ENCODE measurements at places on chromosomes 2 and 18. TPM values are rescaled to one million over a fixed set of nuclear protein-coding genes. Genes with fewer than 3 reads are reported as not detected.

Gene ACKR3
- total RNA-seq: 6.3 TPM

Gene ANKRD30BL
- total RNA-seq: not detected

Gene AGXT
- total RNA-seq: not detected

Gene MAB21L4
- total RNA-seq: 148 TPM

Gene TMEM169
- total RNA-seq: 0.04 TPM

Gene TMBIM1
- 247 TPM for total RNA-seq

Gene C1QL2
- total RNA-seq: not detected

Gene ASPRV1
- total RNA-seq: 0.16 TPM

Gene LHCGR
- not detected for total RNA-seq

Gene OSBPL6
- 6.5 TPM for total RNA-seq

Gene AQP12A
- total RNA-seq: not detected

Gene TEKT4
- total RNA-seq: not detected

Gene THOC1
- total RNA-seq: 21.5 TPM

Gene SNORC
- total RNA-seq: 1.8 TPM

Gene MOGAT1
- not detected for total RNA-seq

Gene CAPN14
- total RNA-seq: 191 TPM

Gene IDH1
- 179 TPM for total RNA-seq

Gene CHRNG
- total RNA-seq: not detected

Gene GALNT14
- total RNA-seq: 26.7 TPM

Gene APCDD1
- total RNA-seq: 42.2 TPM

Gene RMDN2
- 3.2 TPM for total RNA-seq

Gene AKAIN1
- total RNA-seq: not detected

Gene ERFE
- total RNA-seq: 0.44 TPM

Gene FKBP7
- total RNA-seq: 1.00 TPM

Gene CAMKMT
- 8.4 TPM for total RNA-seq

Gene SLC9A2
- total RNA-seq: 0.20 TPM

Gene UGT1A4
- total RNA-seq: 0.80 TPM

Gene ALKAL2
- total RNA-seq: 0.44 TPM

Gene ELOA2
- not detected for total RNA-seq

Gene GALR1
- total RNA-seq: not detected

Gene CFC1
- total RNA-seq: not detected

Gene EGR4
- not detected for total RNA-seq

Gene MC4R
- not detected for total RNA-seq

Gene GPC1
- 101 TPM for total RNA-seq

Gene ITPRIPL1
- total RNA-seq: 1.8 TPM

Gene C2orf80
- not detected for total RNA-seq

Gene COLEC11
- not detected for total RNA-seq

Gene BOD1L2
- not detected for total RNA-seq

Gene DYNAP
- total RNA-seq: 26.2 TPM

Gene BMP10
- not detected for total RNA-seq

Gene CROCC2
- total RNA-seq: 0.12 TPM

Gene FIGN
- 1.0 TPM for total RNA-seq

Gene AOX1
- 5.2 TPM for total RNA-seq

Gene PKDCC
- 1.8 TPM for total RNA-seq

Gene PLCD4
- total RNA-seq: 5.7 TPM

Gene CWC22
- total RNA-seq: 11.1 TPM

Gene L3MBTL4
- total RNA-seq: 4.8 TPM

Gene IL36B
- total RNA-seq: 1.4 TPM

Gene KCNJ13
- not detected for total RNA-seq

Gene REEP1
- 1.6 TPM for total RNA-seq

Gene AP1S3
- 20.8 TPM for total RNA-seq

Gene DNER
- 0.60 TPM for total RNA-seq

Gene LIPG
- 8.6 TPM for total RNA-seq

Gene TEX51
- total RNA-seq: not detected

Gene GEN1
- 18.1 TPM for total RNA-seq

Gene MAP3K19
- not detected for total RNA-seq
